ENCODE measurements at places on chromosomes 11 and 22.

DNA sequence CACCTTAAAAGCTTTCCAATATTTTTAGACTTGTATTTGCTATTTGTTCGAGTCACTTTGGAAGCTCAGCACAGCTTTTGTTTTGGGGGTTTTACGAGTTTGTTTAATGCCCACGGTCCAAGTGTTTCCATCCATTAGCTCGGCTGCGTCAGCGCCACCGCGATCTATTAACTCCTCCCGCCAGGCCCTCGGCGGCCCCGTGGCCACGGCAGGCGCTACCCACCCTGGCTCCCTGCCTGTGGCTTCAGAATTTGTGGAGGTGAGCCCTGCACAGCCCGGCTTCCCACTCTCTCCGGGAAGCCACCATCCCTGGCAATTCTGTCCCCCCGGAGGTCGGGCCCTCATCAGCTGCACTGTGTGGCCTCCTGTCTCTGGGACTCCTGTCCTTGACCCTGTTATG, 648.5 kb downstream of the BRD1 start:
- DNase-seq: no peak

DNA sequence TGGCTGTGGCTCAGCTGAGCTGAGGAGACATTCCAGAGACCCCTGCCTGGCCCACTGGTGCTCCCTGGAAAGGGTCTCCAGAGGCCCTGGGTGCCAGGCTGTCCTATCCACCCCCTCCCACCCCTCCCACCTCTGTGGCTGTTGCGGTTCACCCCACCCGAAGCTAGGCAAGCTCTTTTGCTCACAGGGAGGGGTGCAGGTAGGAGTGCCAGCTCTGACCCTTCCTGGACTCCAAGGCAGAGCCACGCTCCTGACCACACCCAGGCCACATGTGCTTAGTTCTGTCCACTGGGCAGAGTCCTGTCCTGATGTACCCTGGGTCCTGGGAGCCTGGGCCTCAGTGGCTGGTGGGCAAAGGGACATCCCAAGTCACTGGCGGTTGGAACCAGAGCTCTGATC, 16.4 kb downstream of the IL17REL start:
- DNase-seq: no peak

- no peak for DNase-seq
These were observed 16.7 kb upstream of the PACSIN2 start for GRCh38 chr22:43031617-43032016.

DNA sequence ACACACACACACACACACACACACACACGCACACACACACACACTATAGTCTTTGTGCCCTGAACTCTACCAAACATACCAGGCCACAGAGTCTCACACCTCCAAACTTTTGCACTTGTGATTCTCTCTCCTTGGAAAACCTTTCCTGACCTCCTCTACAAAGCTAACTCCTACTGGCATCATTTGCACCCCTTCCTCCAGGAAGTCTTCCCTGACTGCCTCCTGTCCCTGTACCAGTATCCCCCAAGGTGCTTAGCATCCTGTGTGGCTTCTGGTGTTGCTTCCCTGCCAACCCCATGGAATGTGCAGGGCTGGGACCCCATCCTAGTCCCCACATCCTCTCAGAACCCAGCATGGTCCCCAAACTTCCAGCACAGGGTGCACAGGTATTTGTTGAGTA, 8.9 kb downstream of the TPST2 start:
- no peak for DNase-seq

- DNase-seq: no peak
These were observed 14.5 kb upstream of the TPP1 start for GRCh38 chr11:6633422-6634408.

Measured in activated CD8-positive, alpha-beta T cell treated with anti-CD3 and anti-CD28 coated beads for 36 hours (primary cell).